ENCODE measurements at places on chromosomes 3 and 15. TPM values are rescaled to one million over a fixed set of nuclear protein-coding genes. Genes with fewer than 3 reads are reported as not detected.

The GLDN gene
- total RNA-seq = not detected

The ACSBG1 gene
- not detected for total RNA-seq

The CCR5 gene
- total RNA-seq = 3.1 TPM

The ACTC1 gene
- not detected for total RNA-seq

The ILDR1 gene
- total RNA-seq = not detected

The FBLN2 gene
- 0.55 TPM for total RNA-seq

The TMIE gene
- 0.30 TPM for total RNA-seq

The PPCDC gene
- 32.4 TPM for total RNA-seq

The ST3GAL6 gene
- total RNA-seq = not detected

The CILP gene
- 0.04 TPM for total RNA-seq

The CP gene
- total RNA-seq = not detected

The CCR9 gene
- 1.8 TPM for total RNA-seq

The UCN2 gene
- total RNA-seq = not detected

The SERPINI2 gene
- not detected for total RNA-seq

The IVD gene
- 72.3 TPM for total RNA-seq

The LYZL4 gene
- not detected for total RNA-seq

The HRG gene
- not detected for total RNA-seq

The ANKUB1 gene
- total RNA-seq = not detected

The TTC21A gene
- total RNA-seq = 1.1 TPM

The PGBD4 gene
- total RNA-seq = 3.4 TPM

The CPNE4 gene
- total RNA-seq = not detected

The RAB27A gene
- total RNA-seq = 229 TPM

The MESP2 gene
- not detected for total RNA-seq

The FBXL22 gene
- total RNA-seq = 0.95 TPM

The COL6A5 gene
- not detected for total RNA-seq

The MINAR1 gene
- total RNA-seq = 0.31 TPM

The NUP210 gene
- 159 TPM for total RNA-seq

The SQOR gene
- 63.8 TPM for total RNA-seq

The DLEC1 gene
- 0.99 TPM for total RNA-seq

The HIGD2B gene
- total RNA-seq = 0.32 TPM

The C3orf85 gene
- total RNA-seq = not detected
